ENCODE measurements at places on chromosomes 1 and 21.

DNA sequence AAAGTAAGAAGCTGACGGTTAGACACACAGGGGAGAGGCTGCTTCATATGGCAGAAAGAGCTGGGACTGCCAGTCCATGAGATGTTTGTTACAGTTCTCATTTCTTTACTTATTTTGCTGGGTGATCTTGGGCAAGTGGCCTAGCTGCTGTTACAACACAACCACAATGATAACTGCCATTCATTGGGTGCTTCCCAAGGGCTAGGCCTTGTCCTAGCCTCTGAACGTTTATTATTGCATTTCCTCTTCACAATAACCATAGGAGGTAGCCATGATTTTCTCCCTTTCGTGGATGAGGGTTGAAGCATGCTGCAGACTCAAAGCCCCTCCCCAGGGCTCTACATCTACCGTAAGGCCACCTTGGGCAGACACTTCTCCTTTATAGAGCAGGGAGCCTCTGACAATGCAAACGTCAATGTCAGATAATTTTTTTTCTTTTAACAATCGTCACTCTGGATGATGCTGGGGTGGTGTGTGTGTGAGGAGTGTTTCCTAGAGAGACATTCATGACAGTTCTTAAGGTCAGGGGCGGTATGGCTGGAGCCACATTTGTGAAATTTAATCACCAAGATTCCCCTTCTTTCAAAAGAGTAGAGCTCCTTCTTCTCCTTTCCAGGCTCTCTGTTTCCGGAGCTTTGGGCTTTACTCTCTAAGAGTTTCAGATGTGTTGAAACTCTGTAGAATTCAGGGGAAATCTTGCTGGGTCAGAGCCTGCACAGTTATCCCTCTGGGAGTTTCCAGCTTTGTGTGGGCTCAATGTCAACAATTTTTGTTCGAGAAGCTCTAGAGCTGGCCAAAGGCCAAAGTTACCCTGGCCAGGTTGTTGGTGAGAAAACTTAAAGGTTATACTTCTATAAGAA lies 138.5 kb upstream of the SGIP1 start:
- DNase-seq = no peak

DNA sequence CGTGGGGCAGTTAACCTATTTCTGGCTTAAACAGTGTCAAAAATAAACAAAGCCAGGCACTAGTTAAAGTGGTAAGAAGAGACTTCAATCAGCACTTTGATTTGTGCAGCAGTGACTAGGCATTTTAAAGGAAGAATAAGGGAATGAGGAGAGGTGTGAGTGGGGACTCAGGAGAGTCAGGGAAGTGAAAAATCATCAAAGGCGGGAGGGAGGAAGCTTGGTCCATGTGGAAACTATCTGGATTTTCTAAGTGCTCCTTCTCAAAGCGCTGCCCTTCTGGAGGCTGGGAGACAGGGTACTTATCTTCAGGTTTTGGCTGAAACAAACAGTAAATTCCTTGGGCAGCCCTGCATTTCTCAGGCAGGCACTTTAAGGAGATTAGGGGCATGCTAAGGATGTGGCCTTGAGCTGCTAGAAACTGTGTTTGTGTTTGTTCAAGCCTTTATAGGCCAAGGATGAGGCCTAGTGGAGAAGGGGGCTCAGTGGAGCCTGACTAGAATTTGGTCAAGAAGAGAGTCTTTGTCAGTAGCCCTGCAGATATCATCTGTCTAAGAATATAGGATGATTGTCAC lies 486.5 kb downstream of the SIPA1L2 start:
- no peak for DNase-seq

DNA sequence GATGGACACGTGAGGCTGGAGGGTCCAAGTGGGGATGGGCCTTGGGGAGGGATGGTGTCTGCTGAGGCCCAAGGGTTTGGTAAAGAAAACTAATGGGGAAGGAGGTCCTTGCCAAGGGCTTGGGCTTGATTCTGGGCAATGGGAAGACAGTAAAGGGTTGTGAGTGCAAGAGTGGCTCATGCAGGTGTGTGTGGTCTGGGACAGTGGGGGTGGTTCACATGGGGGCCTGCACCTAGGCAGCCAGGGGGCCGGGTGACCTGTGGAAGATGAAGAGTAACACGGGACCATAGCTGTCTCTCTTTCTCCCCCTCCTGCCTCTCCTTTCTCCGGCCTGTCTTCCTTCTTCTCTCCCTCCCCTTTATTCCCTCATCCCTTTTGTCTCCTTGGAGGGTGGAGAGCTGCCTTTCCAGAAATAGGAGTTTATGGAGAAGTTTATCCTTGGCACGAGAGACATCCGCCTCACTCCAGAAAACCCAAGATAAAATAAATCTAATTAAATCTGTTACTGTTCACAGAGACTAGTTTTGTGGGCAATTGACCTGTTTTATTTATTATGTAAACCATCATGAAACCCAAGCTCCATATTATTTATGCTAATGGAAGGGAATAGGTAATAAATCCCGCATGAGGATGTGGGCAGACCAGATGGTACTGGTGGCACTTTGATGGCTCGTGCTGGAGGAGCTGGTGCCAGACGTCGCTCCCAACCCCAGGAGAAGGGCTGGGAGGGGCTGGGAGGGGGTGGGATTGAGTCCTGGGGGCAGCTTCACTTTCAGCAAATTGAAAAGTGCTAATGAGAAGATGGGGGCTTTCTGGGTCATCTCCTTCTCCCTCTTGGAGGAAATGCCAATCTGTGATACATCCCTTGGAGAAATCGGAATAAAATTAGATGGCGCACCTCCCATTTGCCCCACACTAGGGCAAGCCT lies 272.9 kb upstream of the CSF3R start:
- no peak for DNase-seq

- no peak for DNase-seq
These were observed 25.8 kb downstream of the CLDN14 start for GRCh38 chr21:36454093-36454531.

- DNase-seq = no peak
These were observed 39.6 kb downstream of the PRDM15 start for GRCh38 chr21:41839387-41840000.

DNA sequence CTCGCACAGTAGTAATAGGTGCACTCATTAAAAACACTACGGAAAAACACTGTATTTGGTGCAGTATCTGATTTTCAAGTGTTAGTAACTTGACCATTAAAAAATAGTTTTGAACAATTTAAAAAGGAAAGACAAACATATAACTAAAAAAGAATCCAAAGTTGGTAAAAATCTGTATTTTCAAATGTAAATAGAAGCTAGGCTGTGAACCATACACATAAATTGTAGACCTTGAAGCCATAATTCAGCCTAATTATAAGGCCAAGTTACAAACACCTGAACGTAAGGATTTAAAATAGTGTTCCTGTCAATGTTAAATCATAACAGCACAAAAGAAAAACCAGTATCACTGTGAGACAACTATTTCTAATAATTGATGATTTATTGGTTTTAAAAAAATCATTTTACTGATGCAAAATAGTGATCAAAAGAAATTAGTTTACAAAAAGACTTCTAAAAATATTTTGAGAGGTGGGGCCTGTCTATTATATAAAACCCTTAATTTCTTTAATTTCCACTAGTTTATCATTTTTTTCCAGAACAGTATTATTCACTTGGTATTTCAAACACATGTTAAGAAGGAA lies 4.5 kb downstream of the IRF2BP2 start:
- no peak for DNase-seq

DNA sequence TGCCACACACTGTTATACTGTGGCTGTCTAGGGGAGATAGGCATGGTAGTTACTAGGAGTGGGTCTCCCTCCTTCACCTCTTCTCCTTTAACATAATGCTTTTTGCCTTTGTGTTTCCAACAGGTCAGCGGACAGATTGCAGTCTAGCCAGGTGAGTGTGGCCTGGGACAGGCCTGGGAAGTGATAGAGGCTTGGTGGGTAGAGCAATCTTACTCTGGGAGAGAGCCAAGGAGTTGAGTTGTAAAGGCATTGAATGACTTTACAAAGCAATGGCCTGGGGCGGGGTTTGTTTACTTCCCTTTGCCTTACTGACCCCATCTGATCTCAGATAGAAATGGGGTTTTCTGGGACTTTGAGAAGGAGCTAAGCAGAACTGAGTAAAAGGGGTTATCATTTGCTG lies 51.0 kb upstream of the IKBKE start:
- no peak for DNase-seq

DNA sequence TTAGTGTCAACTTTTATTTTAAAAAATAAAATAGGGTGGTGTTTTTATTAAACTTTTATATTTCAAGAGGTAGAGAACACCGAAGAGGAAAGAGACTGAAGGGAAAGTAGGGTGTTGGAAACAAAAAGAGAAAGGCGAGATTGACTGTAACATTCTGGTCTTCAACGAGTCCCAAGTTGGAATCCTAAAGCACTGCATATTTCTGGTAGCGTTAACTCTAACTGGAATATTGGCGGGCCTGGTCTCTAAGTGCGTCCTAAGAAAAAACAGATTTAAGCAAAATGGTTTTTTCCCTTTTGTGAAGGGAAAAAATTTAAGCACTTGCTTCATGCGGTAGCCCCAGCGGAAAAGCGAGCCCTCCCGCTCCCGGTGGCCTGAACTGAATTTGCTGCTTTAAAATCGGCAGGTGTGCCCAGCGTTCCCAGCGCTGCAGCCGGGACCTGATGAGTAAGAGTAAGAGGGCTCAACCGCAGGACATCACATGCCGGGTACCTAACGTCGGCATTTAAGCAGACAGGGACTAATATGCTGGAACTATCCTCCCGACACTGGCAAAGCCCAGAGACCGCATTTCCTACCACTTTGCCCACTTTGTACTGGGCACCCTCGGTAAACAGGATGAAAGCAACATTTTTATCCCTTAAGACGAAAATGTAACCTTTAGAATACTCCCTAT lies 30.5 kb upstream of the NFIA start:
- no peak for DNase-seq

DNA sequence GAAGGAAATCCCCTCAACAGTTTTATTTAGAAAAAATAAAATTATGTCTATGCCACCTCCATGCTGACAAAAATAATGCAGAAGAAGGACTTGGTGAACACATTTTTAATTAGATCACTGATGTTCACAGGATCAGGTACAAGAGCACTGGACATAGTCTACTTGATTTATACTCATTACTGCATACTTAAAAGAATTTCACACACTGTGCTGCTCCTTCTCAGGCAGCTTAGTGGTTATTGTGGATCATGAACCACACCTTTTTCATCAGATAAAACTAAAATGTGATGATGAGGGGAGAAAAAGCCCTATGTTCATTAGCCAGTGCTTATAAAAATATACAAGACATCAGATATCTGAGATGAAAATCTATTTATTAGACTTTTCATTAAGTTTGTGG lies 103.3 kb upstream of the DPH5 start:
- DNase-seq = no peak

- DNase-seq = no peak
These were observed 4.7 kb upstream of the G0S2 start for GRCh38 chr1:209670441-209671082.

DNA sequence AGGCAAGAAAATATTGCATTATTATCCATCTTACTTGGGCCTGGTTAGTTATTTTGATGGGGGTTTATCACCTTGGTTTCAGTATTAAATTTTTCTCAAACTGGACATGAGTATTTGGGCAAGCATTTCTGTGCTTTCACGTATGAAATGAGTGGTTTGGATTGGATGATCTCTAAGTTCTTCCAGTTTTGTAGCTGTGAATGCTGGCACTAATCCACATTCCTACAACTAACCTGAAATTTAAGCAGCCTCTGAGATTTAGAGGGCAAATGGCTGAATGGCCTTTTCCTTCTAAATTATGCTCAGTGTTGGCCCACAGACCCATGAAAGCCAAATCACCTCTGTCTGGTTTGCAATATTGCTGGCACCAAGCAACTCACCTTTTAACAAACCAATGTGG lies 475.0 kb upstream of the B3GALT2 start:
- no peak for DNase-seq

GRCh38 chr1:213723187-213723586 lies 264.6 kb upstream of the PROX1 start:
- no peak for DNase-seq

GRCh38 chr1:216847397-216848036 lies 124.3 kb upstream of the ESRRG start:
- no peak for DNase-seq

DNA sequence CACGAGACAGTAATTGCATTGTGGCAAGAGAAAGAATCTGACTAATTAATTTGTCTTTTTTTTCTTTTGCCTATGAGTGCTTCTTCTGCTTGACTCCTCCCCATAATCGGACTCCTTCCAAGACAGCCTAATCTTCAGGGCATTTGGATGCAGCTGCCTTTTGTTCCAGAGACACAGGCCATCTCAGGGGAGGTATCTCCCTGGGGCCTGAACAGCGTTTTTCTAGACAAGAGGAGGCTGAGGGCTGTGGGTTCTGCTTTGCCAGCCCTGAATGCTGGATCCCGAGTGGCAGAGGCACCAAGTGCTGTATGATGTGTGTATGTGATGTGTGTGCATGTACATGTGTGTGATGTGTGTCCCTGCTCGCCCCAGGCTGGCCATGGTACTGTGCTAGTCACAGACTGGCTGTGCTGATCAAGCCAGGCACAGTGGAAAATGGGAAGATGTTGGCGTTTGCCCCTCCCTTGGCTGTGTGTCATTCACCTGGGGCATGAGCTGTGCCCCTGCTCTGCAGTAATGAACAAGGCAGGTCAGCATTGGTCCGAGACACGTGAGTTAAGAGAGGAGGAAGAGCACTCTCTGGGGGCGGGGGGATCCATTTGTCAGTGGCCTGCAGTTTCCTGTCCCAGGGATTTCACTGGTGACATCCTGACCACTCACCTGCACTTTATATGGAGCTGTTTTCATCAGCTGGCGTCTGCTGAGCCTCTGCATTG lies 77.2 kb downstream of the ADARB1 start:
- DNase-seq = no peak

- no peak for DNase-seq
These were observed 113.0 kb downstream of the TSEN15 start for GRCh38 chr1:184164536-184164935.

GRCh38 chr1:155889566-155889965 lies 21.6 kb downstream of the RIT1 start:
- no peak for DNase-seq

- DNase-seq = no peak
These were observed 34.8 kb upstream of the HSD3B1 start for GRCh38 chr1:119472080-119472818.

DNA sequence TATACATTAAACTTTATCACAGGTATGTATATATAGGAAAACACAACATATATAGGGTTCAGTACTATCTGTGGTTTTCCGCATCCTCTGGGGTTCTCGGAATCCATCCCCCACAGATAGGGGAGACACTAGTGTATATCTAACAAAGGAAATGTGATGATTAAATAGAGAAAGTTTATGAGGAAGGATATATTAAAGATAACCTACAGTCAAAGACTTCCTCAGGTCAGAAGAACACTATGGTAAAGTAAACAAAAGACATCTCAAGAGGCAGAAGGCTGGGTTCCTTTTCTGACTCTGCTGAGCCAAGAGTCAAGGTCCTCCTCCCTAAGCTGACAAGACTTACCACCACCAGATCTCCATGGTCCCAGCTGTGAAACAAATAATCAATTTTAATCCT lies 12.1 kb downstream of the USP24 start:
- no peak for DNase-seq

- DNase-seq = no peak
These were observed 45.1 kb upstream of the C1orf174 start for GRCh38 chr1:3945222-3945621.

DNA sequence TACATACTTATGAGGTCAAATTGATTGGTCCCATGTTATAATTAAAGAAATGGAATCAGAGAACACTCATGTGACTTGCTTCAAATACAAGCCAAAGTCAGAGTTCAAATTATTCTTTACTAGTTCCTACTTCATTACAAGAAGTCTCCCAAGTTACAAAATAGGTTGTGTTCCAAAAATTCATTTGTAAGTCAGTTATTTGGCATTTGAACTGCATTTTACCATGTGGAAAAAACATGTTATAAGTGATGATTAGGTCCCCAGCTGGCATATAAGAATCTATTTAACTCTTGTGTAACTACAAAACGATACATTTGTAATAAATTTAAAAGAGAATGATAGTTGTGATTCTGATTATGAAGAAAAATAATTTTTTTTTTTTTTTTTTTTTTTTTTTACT lies 124.1 kb downstream of the DISP1 start:
- no peak for DNase-seq

All from stimulated activated CD4-positive, alpha-beta T cell treated with anti-CD3 and anti-CD28 coated beads, Interleukin-15, amount 100 ng/mL, for 1 hour (primary cell).